H1 (cell line): ENCODE measurements at places on chromosomes 2 and 18. TPM values are rescaled to one million over a fixed set of nuclear protein-coding genes. Genes with fewer than 3 reads are reported as not detected.

GRCh38 chr2:69469375-69469774 is 32.1 kb upstream of the NFU1 start:
- DNase-seq, result no peak

The WDR54 gene
- 41.6 and 45.0 TPM in 2 replicates for total RNA-seq

DNA sequence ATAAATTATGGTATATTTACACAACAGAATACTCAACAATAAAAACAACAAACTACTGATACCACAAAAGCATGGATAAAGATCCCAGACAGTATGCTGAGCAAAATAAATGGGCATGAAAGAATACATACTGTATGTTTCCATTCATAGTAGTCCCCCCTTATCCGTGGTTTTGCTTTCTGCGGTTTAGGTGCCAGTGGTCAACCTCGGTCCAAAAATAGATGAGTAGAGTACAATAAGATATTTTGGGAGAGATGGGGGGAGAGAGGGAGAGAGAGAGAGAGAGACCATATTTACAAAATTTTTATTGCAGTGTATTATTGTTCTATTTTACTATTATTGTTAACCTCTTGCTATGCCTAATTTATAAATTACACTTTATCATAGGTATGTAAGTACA is 21.0 kb upstream of the TGFA start:
- no peak for DNase-seq

DNA sequence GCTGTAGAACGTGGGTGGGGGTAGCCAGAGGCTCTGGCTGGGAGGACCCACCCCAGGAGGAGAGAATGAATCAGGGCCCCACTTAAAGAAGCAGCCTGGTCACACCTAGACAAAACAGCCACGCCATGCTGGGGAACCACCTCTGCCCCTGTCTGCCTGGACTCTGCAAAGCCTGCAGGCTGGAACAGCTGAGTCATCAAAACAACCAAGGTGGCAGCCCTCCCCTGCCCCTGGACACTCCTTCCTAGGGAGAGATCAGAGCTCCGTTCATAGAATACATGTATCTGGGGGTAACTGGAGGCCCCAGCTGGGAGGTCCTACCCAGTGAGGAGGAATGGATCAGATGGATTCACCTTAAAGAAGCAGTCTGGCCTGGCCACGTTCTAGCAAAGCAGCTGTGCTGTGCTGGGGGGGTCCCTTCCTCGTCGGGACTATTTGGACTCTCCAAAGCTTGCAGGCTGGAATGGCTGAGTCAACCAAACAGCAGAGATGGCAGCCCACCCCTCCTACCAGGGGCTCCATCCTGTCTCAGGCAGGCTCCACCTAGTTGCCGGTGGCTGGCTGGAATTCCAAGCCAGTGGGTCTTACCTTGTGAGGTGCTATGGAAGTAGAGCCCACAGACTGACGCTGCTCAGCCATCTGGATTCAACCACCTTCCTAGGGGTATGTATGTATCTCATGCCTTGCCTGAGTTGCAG is 50.5 kb upstream of the NT5C1B start:
- no peak for DNase-seq

The ZNF396 gene
- 0.74 and 0.94 TPM in 2 replicates for total RNA-seq

The SLC9A4 gene
- not detected in 2 replicates for total RNA-seq

The OTOS gene
- total RNA-seq, result 0.63 TPM in 1 of 2 replicates, not detected in the other

The EIF2B4 gene
- 63.2 and 66.0 TPM in 2 replicates for total RNA-seq

The IL37 gene
- total RNA-seq, result not detected in 2 replicates

DNA sequence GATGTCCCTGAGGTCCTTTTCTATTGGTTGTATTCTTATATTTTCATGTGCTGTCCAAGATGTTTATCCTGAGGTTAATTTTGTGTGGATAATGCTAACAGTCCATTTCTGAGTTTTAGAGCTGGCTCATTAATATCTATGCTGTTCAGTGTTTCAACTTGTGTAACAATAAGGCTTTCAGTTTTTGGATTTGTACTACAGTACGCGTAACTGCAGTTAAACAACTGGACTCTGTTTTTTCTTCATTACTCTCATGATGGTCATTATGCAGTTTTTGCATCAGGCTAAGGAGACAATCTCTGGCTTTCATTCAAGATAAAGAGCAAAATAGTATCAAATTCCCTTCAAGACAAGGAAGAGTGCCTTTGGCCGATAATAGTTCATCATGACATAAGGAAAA is 1364.8 kb downstream of the DPP10 start:
- no peak for DNase-seq

The FAM237A gene
- total RNA-seq, result not detected in 2 replicates

DNA sequence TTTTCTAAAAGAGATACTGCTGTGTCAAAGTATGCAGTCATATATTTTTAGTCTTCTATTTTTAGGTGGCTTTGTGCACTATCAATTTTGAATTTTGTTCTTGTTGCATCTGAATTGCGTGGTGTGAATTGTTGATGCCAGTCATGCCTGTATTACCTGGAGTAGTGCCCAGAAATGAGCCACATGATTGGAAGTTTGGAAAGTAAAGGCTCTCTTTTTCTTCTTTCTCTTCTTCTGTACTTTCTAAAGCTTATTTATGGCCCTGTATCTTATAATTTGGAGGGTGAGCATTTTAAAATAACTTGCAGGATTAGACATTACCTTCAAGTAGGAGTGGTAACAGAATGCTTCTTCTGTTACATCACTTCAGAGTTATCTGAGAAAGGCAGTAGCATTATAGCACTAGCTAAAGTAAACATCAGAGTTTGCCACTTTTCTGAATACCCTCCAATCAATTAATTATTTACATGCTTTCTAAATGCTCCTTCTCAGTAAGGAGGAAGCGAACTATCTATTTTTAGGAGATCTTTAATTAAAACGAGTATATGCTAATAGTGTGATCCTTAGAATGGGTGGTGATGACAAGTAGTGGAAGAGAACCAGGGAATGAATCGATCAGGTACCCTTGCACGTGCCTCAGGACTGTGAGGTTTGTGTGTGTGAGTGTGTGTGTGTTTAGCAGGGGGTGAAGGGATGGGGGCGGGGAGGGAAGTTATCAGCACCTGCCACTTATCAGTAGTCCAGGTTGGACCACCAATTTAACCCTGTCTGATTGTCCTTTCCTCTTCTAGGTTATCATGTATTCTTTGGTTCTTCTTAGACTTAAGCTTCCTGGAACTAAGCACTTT is 112.5 kb downstream of the MAP3K20 start:
- no peak for DNase-seq
